Left lung (tissue), 14 donors: ENCODE measurements at places on chromosomes 7 and 10. TPM values are rescaled to one million over a fixed set of nuclear protein-coding genes. Genes with fewer than 3 reads are reported as not detected.

LRRN3 gene
- total RNA-seq, result 5.0 TPM

KCNH2 gene
- 1.3 TPM for total RNA-seq

NEURL1 gene
- total RNA-seq, result 0.76 TPM

C10orf71 gene
- not detected for total RNA-seq

OR2A5 gene
- not detected for total RNA-seq

AFAP1L2 gene
- 6.7 TPM for total RNA-seq

RBP4 gene
- total RNA-seq, result 13.8 TPM

CPA2 gene
- total RNA-seq, result not detected

SLC18A3 gene
- not detected for total RNA-seq

PLXDC2 gene
- 85.3 TPM for total RNA-seq

C7orf57 gene
- total RNA-seq, result 1.6 TPM

DPP6 gene
- 0.29 TPM for total RNA-seq

CCDC126 gene
- 14.3 TPM for total RNA-seq

IFIT1B gene
- not detected for total RNA-seq
